DMS79 treated with DMSO at 0.1 percent for 48 hours (cell line): ENCODE measurements at places on chromosomes 2 and 18.

GRCh38 chr2:213227458-213227857 is 56.8 kb upstream of the SPAG16 start:
- DNase-seq, result no peak

GRCh38 chr2:225493420-225494099 is 94.0 kb downstream of the NYAP2 start:
- no peak for DNase-seq

DNA sequence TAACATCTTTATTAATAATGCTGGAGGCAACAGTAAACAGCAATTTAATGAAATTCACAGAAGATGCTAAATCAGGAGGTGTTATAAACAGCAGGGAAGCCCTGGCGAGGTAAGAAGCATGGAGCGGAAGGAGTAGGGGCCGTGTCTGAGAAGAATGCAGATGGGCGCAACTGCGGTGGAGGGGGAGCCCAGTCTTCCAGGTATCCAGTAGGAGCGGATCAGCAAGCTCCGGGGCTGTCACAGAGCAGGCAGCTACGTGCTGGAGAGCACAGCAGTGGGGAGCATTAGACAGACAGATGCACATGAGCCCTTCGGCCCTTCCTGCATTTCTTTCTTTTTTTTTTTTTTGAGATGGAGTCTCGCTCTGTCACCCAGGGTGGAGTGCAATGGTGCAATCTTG is 82.3 kb downstream of the SH3RF3 start:
- no peak for DNase-seq

- peak; percentile 81 for DNase-seq
These were observed 18.6 kb downstream of the ADCYAP1 start for GRCh38 chr18:923144-923866.

GRCh38 chr2:148615381-148615841 is 29.1 kb upstream of the EPC2 start:
- DNase-seq, result no peak

- DNase-seq, result no peak
These were observed 59.7 kb upstream of the CAPN13 start for GRCh38 chr2:30866974-30867373.

GRCh38 chr2:191691898-191692297 is 14.0 kb downstream of the NABP1 start:
- no peak for DNase-seq

- DNase-seq, result no peak
These were observed 361.0 kb upstream of the NT5C1B start for GRCh38 chr2:18950361-18950851.
